ENCODE measurements at places on chromosomes 16 and 17.

DNA sequence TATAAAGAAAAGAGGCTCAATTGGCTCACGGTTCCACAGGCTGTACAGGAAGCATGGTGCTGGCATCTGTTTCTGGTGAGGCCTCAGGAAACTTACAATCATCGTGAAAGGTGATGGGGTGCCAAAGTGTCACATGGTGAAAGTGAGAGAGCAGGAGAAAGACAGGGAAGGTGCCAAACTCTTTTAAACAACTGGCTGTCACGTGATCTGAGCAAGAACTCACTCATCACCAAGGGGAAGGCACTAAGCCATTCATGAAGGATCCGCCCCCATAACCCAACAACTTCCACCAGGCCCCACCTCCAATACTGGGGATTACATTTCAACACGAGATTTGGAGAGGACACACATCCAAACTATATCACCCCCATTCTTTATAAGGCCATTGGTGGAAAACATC is 28.4 kb upstream of the HS3ST2 start:
- DNase-seq = no peak

GRCh38 chr16:9351841-9352434 is 260.5 kb downstream of the HAPSTR1 start:
- DNase-seq = no peak

DNA sequence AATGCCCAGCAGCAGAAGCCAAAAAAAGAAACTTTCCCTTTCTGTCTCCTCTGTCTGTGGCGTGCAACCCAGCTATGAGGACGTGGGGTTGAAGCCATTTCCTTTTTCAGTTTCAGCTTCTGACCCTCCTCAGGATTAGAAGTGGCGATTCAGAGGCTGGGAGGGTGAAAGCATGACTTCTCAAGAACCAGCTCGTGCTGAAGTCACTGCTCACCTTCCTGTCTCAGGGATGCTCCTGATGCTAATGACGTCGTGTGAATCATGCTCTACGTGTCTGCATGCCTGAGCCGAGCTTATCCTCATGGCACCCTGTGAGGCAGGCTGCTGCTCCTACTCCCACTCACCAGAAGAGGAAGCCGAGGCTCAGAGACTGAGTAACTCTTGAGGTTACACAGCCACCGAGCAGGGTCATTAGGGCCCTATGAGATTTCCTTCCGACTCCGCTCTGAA is 5.7 kb upstream of the LPO start:
- DNase-seq = no peak

DNA sequence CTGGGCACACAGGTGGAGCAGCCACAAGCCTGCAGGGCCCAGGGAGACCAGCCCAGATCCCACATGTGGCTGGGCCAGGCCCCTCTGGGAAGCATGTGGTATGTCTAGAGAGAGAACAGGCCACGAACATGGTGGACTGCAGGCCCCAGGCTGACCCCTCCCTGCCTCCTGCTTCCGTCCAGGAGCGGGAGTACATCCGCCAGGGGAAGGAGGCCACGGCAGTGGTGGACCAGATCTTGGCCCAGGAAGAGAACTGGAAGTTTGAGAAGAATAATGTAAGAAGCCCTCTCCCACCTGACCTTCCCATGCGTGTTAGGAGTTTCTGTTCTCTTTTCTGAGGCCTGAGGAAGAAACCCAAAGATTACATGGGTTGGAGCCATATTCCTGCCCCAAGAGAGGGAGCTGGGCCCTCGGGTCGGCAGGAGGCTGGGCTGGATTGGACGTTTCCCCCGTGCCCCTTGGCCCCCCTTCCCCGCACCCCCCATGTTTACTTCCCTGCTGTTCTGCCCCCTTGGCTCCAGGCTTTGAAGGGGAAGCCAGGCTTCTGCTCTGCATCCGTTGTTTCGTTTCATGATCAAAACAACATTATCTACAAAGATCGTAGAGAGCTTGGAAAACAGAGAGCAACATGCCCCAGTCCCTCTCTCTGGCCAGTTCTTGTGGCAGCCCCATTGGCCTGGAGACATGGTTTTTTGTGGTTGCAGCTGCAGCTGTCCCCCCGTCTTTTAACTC is 5.7 kb upstream of the TCAP start:
- DNase-seq = no peak

GRCh38 chr17:82560802-82561428 is 41.4 kb downstream of the FOXK2 start:
- DNase-seq = no peak

DNA sequence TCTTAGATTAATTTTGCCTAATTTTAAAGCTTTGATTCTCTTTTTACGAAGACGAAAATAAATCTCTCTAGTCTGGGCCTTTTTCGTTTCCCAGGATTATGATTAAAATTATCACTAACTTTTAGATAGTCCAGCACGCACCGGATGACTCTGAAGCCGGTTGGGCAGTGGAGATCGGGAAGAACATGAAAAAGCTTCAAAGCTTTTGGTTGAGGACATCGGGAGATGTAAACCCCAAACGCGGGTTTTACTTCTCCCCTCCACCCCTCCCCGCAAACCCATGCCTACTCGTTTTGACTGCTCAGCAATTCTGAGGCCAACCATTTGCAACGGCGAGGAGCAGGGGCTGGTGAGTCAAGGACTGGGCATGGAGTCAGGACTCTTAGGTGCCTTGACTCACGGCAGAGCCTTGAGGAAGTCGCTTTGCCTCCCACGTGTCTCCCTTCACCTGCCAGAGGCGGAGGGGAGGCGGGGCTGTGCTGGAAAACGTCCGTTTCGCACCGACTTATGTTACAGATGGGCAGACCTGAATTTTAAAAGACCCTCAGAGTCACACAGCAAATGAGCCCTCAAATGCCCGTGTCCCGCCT is 989 bp upstream of the DUSP14 start:
- peak; percentile 51 for DNase-seq

DNA sequence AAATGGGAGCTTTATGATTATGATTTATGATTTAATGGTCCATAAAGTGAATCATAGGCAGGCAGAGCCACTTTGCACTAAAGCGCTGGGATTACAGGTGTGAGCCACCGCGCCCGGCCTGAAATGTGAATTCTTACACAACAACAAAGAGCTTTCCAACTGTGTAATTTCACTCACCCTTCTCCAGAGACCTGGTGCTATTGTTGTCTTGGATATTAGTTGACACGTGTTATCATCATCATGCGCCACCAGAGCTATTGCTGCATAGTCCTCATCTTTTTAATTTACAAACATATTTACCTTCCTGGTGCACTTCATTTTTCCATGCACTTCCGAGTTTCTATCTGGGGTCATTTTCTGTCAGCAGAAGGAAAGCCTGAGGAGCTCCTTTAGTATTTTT is 4.8 kb upstream of the UTS2R start:
- no peak for DNase-seq

DNA sequence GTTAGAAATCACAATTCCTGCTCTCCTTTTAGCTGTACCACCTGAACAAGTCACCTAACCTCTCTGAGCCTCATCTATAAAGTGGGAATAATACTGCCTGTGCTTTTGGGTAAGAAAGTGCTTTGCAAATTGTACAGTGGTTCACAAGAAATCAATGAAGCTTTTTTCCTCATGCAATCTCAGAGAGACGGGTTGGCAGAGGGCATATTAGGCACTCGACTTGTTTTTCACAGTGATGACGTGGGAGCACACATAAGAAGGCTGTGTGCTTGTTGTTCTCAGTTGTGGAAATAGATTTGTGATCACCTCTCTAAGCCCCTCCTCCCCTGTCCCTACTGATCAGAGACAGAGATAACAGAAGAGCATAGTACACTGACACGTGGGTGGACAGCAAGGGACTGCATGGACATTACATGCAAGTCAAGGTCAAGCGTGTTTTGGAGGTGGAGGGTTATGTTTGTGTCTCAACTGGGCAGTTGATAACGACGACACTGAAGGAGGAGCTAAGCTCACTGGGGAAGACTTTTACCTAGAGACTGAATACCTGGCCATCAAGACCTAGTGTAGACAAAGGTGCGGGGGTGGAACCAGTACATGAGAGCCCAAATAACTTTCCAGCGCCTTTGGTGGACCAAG is 1.7 kb upstream of the GPT2 start:
- no peak for DNase-seq

GRCh38 chr16:25464058-25464457 is 206.4 kb upstream of the ZKSCAN2 start:
- no peak for DNase-seq

- no peak for DNase-seq
Measured at GRCh38 chr16:58031016-58031800, 5.7 kb downstream of the MMP15 start.

DNA sequence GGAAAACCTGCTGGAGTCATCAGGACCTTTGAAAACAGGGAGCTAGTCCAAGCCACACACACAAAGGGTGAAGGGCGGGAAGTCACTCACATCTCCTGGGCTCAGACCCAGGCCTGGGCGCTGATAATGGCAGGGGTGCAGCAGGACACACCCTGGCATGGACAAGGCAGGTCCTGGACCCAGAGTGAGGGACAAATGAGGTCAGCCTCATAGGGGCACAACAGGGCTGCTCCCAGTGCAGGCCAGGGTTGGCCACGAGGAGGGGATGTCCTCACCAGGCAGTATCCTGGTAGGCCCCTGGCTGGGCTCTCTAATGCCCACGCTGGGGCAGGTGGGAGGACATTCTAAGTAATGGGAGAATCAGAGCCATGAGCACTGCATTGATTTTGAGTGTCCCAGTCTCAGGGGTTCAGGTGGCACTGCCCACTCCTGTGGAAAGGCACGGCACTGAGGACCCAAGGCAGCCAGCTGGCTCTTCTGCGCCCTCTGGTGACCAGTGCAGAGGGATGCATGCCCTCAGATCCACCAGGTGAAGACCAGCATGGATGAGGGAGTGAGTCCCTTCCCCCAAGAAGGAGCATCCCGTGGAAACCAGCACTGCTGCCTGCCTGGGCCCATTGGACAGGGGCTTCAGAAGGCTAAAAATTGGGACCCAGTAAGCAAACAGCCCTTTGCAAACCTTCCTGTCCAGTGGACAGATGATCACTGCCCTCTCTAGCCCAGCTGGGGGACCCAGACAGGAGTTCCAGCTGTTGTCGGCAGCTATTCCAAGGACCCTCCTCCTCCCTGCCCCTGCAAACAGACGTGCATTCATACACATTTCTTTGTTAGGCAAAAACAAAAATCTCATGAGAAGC is 23.4 kb upstream of the SREBF1 start:
- DNase-seq = peak; percentile 78

GRCh38 chr16:49936791-49937190 is 80.9 kb upstream of the ZNF423 start:
- no peak for DNase-seq

- no peak for DNase-seq
Measured at GRCh38 chr16:27381236-27381635, 20.7 kb upstream of the IL21R start.

All from activated CD4-positive, alpha-beta T cell treated with anti-CD3 and anti-CD28 coated beads, Interleukin-2, amount 10 ng/mL, durations not matched to agents 7 days and 5 days (primary cell).